ENCODE measurements at places on chromosomes 1 and 21. TPM values are rescaled to one million over a fixed set of nuclear protein-coding genes. Genes with fewer than 3 reads are reported as not detected.
A peak's percentile ranks its signal among the peaks of the same experiment; 100 is the strongest.

COX20 gene
- 61.6 TPM for total RNA-seq

DNA sequence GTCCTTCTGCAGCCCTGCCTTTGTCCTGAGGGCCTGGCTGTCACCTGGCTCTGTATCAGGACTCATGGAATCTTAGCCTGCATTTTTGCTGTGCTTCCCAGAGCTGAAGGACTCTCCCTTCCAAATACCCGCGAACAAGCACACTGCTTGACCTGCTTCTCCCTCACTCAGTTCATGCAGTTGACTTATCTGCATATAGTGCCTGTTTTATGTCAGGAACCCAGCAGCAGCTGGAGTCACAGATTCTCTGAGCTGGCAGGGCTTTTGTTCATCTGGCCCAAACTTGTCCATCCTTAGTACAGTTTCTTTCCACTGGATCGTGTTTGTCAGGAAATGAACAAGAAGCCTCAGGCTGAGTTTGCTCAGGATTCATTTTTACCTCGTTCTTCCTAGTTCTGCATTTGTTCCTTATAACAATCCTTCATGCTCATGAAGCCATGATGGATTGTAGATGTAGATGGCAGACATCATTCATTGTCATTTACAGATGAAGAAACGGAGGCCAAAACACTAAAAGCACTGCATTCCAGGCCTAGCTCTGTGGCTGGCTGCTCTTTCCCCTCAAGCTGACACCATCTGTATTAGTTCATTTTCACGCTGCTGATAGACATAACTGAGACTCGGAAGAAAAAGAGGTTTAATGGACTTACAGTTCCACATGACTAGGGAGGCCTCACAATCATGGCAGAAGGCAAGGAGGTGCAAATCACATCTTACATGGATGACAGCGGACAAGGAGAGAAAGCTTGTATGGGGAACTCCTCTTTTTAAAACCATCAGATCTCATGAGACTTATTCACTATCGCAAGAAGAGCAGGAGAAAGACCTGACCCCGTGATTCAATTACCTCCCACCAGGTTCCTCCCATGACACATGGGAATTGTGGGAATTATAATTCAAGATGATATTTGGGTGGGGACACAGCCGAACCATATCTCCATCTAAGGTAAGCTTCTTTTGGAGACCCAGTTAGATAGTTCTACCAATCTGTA, 150.9 kb downstream of the HIVEP3 start:
- H3K4me3 ChIP-seq, result no peak overlapping the region
- DNase-seq, result no peak
- H3K36me3 ChIP-seq, result no peaks in the 10 kb centered on the region
- no peaks in the 10 kb centered on the region for H3K27me3 ChIP-seq

DNA sequence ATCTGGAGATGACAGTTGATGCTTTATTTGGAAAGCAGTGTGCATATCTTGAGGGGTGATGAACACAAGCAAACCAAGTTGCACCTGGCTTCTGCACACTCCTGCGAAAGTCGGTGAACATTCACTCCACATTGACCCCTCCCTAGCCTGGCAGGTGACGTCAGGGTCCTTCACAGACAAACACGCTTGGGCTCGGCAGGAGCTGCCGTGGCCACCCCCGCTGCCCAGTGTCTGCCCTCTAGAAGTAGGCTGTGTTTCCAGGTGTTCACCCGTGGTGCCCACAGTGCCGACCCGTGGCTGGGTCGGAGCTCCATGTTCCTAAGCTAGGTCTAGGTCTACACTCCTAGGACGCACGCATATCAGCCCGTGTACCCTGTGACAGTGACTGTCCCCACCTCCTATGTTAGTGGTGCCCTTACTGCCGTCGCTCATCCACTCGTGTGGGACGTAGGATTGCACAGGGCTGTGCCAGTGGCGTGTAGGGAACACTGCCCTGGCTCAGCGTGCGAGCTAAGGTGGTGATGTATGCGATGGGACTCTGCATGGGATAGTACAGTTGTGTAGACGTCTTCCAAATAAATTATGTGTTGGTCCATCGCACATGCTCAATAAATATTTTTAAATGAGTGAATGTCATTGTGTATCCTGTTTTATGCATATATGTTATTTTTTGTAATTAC, 29.0 kb downstream of the PRMT2 start:
- no peak overlapping the region for H3K27ac ChIP-seq
- H3K4me3 ChIP-seq, result no peak overlapping the region
- DNase-seq, result no peak
- peaks cover 10% of the 10 kb centered on the region for H3K27me3 ChIP-seq

DNA sequence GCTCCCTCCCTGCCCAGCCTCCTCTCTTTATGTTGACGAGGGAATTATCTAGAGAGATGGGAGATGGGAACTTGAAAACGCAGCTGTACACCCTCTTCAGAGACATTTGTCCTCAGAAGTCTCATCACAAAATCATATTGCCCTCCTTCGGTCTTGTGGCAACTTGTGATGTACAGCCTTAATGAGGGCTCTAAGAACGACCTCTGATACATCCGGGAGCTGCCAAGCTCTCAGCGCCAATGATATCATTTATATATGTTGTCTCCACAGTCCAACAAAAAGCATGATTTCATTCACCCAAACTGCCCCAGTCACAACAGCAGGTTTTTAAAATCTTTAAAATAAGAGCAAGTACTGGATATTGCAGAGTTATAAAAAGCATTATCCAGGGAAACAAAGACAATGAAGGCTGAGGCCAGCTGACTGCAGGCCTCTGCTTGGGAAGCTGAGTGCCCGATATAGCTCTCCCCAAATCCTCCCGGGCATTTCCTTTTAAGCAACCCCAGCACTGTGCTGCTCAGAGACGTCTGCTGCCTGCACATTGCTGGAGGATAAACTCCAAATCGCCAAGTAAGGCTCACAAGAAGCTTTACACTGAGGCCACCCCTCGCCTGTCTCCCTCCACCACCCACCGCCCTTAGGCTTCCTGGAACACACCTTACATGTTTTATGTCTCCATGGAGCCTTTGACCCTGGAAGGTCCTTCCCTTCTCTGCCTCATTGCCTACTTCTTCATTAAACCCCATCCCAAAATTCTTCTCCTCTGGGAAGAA, 236.1 kb downstream of the C1orf94 start:
- DNase-seq, result no peak
- H3K4me3 ChIP-seq, result no peak overlapping the region
- no peaks in the 10 kb centered on the region for H3K27me3 ChIP-seq
- H3K27ac ChIP-seq, result no peak overlapping the region
- H3K4me1 ChIP-seq, result no peaks in the 10 kb centered on the region

KRTAP21-2 gene
- total RNA-seq, result not detected

- DNase-seq, result no peak
- H3K4me1 ChIP-seq, result no peaks in the 10 kb centered on the region
- H3K27ac ChIP-seq, result no peak overlapping the region
These were observed 39.4 kb downstream of the NDUFS5 start for GRCh38 chr1:39065542-39065941.

- H3K4me3 ChIP-seq, result no peak overlapping the region
- no peak for DNase-seq
- H3K4me1 ChIP-seq, result peaks cover 60% of the 10 kb centered on the region
- no peaks in the 10 kb centered on the region for H3K27me3 ChIP-seq
- H3K36me3 ChIP-seq, result no peaks in the 10 kb centered on the region
These were observed 17.8 kb downstream of the SCAF4 start for GRCh38 chr21:31713973-31714740.

- H3K27ac ChIP-seq, result no peak overlapping the region
- no peaks in the 10 kb centered on the region for H3K27me3 ChIP-seq
- no peak for DNase-seq
- no peak overlapping the region for H3K4me3 ChIP-seq
These were observed 37.2 kb downstream of the TTLL7 start for GRCh38 chr1:83961571-83962295.

DNA sequence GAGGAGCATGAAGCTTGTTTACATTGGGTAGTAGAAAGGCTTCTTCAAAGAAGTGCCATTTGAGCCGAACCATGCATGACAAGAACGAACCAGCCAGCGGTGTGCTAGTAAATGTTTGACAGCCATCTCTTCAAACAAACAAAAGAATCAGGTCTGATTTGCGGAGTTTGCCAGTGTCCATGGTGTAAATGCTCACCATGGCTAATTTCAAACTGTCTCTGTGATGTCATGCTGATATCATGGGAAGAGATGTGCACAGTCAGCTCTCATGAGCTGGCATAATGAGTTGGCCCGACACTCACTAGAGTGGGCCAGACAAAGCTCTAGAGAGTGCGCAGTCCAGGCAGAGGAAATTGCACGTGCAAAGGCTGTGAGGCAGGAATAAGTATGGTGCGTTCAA, 101.1 kb downstream of the KAZN start:
- H3K27ac ChIP-seq, result no peak overlapping the region
- peaks cover 46% of the 10 kb centered on the region for H3K27me3 ChIP-seq
- no peaks in the 10 kb centered on the region for H3K36me3 ChIP-seq
- no peak for DNase-seq

CYP4A22 gene
- not detected for total RNA-seq

GRCh38 chr1:23561076-23561812, 1.9 kb upstream of the ID3 start:
- H3K36me3 ChIP-seq, result peaks cover 12% of the 10 kb centered on the region
- H3K4me3 ChIP-seq, result no peak overlapping the region
- no peak for DNase-seq
- peaks cover 66% of the 10 kb centered on the region for H3K4me1 ChIP-seq

KCNJ15 gene
- 0.44 TPM for total RNA-seq

GRCh38 chr1:201144701-201145100, 9.6 kb downstream of the TMEM9 start:
- no peak for DNase-seq
- H3K27ac ChIP-seq, result no peak overlapping the region
- no peaks in the 10 kb centered on the region for H3K27me3 ChIP-seq
- H3K4me1 ChIP-seq, result no peaks in the 10 kb centered on the region
- no peak overlapping the region for H3K4me3 ChIP-seq

RXFP4 gene
- not detected for total RNA-seq

- DNase-seq, result no peak
- peaks cover 2% of the 10 kb centered on the region for H3K27me3 ChIP-seq
- H3K4me1 ChIP-seq, result no peaks in the 10 kb centered on the region
- no peak overlapping the region for H3K4me3 ChIP-seq
These were observed 1.6 kb upstream of the OR2B11 start for GRCh38 chr1:247459507-247459906.

GRCh38 chr1:60765204-60765603, 317.2 kb upstream of the NFIA start:
- H3K36me3 ChIP-seq, result no peaks in the 10 kb centered on the region
- no peaks in the 10 kb centered on the region for H3K27me3 ChIP-seq
- H3K4me3 ChIP-seq, result no peak overlapping the region
- H3K4me1 ChIP-seq, result peaks cover 16% of the 10 kb centered on the region
- no peak for DNase-seq

- peak; percentile 10 for DNase-seq
- no peaks in the 10 kb centered on the region for H3K4me1 ChIP-seq
- no peaks in the 10 kb centered on the region for H3K27me3 ChIP-seq
- no peak overlapping the region for H3K4me3 ChIP-seq
These were observed 108.9 kb downstream of the LBR start for GRCh38 chr1:225318706-225319575.

- H3K27ac ChIP-seq, result no peak overlapping the region
- no peak for DNase-seq
- no peaks in the 10 kb centered on the region for H3K27me3 ChIP-seq
These were observed 5.9 kb downstream of the IL22RA1 start for GRCh38 chr1:24136956-24137539.

- H3K4me1 ChIP-seq, result no peaks in the 10 kb centered on the region
- no peak for DNase-seq
- H3K27me3 ChIP-seq, result peaks cover 48% of the 10 kb centered on the region
- no peak overlapping the region for H3K27ac ChIP-seq
- H3K36me3 ChIP-seq, result no peaks in the 10 kb centered on the region
- H3K4me3 ChIP-seq, result no peak overlapping the region
These were observed 48.2 kb downstream of the SYT2 start for GRCh38 chr1:202662081-202662480.

DNA sequence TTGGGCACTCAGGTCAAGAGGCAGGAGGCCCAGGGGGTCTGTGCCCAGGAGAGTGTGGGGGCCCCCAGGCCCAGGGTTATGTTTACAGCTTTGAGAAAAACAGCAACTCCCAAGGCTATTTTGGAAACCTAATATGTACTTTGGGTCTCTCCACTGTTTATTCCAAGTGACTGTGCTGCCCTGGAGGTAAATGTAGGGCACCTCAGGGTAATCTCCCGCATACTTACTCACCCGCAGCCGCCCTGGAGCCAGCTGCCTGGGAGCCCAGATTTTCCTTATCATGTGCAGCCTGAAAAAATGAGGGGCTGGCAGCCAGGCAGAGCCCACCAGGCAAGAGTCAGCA, 20.0 kb downstream of the IFFO2 start:
- no peaks in the 10 kb centered on the region for H3K27me3 ChIP-seq
- no peak overlapping the region for H3K4me3 ChIP-seq
- no peak overlapping the region for H3K27ac ChIP-seq
- H3K4me1 ChIP-seq, result peaks cover 48% of the 10 kb centered on the region

DNA sequence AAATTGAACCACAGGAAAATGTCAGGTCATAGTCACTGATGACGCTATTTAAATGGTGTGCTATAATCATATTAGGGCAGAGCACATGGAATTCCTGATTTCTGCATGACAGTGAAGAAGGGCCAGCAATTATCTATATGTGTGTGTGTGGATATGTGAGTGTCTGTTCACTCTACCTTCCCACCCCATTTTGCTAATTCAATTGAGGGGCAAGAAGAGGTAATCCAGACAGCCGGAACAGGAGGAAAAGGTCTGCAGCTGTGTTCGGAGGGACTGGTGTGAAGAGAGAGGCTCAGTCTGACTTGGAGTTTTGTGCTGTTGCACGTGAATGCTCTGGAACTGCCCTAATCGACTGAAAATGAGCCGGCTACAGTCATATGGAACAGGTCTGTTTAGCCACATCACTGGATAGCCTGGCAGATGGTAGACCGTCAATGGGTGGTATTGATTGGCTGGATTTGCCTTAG, 5.1 kb upstream of the ELAVL4 start:
- no peaks in the 10 kb centered on the region for H3K4me1 ChIP-seq
- peaks cover 25% of the 10 kb centered on the region for H3K27me3 ChIP-seq
- H3K36me3 ChIP-seq, result no peaks in the 10 kb centered on the region
- DNase-seq, result no peak
- no peak overlapping the region for H3K27ac ChIP-seq
- no peak overlapping the region for H3K4me3 ChIP-seq

RGS16 gene
- 1.5 TPM for total RNA-seq

DNA sequence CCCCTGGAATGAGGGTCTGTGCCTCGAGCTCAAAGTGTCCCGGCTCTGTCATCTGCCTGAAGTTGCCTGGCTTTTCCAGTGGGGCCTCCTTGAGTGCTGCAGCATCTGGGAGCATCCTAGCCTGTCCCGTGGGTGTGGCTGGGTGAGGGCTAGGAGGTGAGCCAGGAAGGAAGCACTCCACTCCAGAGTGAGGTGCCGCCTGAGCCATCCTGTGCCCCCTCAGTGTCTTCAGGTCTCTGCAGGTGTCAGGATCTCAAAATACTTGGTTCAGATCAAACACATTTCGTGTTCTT, 11.5 kb downstream of the IBA57 start:
- no peak overlapping the region for H3K27ac ChIP-seq
- no peak overlapping the region for H3K4me3 ChIP-seq
- DNase-seq, result no peak
- no peaks in the 10 kb centered on the region for H3K27me3 ChIP-seq

- H3K27ac ChIP-seq, result no peak overlapping the region
- no peak overlapping the region for H3K4me3 ChIP-seq
- H3K27me3 ChIP-seq, result no peaks in the 10 kb centered on the region
These were observed 21.1 kb downstream of the CDC42BPA start for GRCh38 chr1:227297073-227297793.

C1orf87 gene
- total RNA-seq, result not detected

AMY1A gene
- not detected for total RNA-seq
